Activated T-cell treated with anti-CD3 and anti-CD28 coated beads, Interleukin-2, amount 50 U/mL, for 72 hours (primary cell): ENCODE measurements at places on chromosomes 13 and 19. TPM values are rescaled to one million over a fixed set of nuclear protein-coding genes. Genes with fewer than 3 reads are reported as not detected.

DNA sequence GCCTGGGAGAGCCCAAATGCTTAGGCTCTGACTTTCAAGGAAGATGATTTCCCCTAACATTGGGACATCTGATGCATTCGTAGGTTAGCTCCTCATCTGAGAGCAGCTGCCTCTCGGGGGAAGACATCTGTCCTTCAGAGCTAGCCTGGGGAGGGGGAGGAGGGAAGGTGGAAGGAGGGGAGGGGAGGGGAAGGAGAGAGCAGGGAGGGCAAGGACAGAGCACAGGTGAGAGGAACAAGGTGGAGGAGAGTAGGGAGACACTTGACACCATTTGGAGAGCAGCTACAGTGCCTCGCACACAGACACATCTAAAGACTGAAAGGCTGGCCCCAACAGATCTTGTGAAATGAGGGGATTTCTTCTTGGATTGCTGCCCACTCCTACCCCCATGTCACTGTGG, 103.8 kb downstream of the ZDHHC20 start:
- H3K27me3 ChIP-seq: no peaks in the 10 kb centered on the region
- DNase-seq: no peak
- no peaks in the 10 kb centered on the region for H3K36me3 ChIP-seq
- H3K4me1 ChIP-seq: no peaks in the 10 kb centered on the region
- H3K4me3 ChIP-seq: no peak overlapping the region

GRCh38 chr13:109135018-109135417, 505.6 kb downstream of the MYO16 start:
- no peaks in the 10 kb centered on the region for H3K4me1 ChIP-seq
- no peak overlapping the region for H3K4me3 ChIP-seq

DNA sequence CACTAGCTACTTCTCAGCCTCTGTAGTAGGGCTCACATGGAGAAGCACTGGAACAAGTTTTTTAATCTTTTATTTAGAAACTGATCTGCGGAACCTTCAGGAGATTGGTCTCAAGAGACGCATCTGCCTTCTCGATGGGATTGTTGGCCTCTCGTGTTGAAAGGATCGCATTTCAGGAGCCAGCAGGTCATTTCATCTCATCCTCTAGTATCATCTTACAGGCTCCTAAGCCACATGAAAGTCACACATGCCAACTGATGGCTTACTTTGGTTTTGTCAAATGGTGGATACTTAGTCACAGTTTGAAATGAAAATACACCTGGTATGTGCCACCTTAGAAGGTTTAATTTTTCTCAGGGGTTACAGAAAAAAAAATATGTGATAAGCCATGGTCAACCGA, 1703.6 kb downstream of the EFNB2 start:
- H3K4me3 ChIP-seq: no peak overlapping the region
- no peak overlapping the region for H3K27ac ChIP-seq
- DNase-seq: no peak
- no peaks in the 10 kb centered on the region for H3K36me3 ChIP-seq

The TNFRSF19 gene
- total RNA-seq: 0.07 TPM
